ENCODE measurements at places on chromosomes 2 and 18.

GRCh38 chr2:210318486-210318885 lies 3.5 kb upstream of the MYL1 start:
- DNase-seq, result no peak

GRCh38 chr18:50656396-50656795 lies 96.5 kb downstream of the MAPK4 start:
- no peak for DNase-seq

DNA sequence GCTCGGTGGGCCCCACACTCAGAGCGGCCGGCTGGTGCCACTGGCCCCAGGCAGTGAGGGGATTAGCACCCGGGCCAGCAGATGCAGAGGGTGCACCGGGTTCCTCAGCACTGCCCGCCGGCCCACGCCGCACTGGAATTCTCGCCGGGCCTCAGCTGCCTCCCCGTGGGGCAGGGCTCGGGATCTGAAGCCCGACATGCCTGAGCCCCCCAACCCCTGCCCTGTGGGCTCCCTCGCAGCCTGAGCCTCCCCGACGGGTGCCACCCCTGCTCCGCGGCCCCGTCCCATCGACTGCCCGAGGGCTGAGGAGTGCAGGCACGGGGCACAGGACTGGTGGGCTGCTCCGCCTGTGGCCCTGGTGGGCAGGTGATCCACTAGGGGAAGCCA lies 37.6 kb upstream of the TWSG1 start:
- no peak for DNase-seq

DNA sequence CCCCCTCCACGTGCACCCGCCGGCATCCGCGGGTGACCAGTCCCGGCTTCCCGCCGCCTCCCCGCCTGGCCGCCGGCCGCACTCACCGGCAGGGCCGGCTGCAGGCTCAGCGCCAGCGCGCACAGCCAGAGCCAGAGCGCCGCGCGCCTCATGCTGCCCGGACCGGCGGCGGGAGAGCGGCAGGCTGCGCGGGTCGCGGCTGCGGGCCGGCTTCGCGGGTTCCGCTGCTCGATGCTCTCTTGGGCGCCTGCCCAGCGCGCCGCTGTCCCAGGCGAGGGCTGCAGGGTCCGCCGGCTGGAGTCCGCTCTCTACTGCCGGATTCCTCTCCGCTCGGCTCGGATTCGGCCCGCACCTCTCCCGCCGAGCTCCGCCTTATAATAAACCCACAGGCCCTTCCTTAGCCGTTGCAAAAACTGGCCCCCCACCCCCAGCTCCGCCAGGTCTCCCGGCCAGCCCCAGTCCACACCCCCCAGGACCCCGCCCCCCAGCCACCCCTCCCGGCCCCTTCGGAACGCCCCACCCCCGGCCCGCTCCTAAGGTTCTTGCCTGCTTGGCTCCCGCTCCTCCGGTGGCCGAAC lies at the start of gene SDC1:
SDC1 (minus strand) TSS at position 415 of the 578 bp plus-strand sequence; CDS start at position 152, 263 bp downstream.
- peak; percentile 44 for DNase-seq

DNA sequence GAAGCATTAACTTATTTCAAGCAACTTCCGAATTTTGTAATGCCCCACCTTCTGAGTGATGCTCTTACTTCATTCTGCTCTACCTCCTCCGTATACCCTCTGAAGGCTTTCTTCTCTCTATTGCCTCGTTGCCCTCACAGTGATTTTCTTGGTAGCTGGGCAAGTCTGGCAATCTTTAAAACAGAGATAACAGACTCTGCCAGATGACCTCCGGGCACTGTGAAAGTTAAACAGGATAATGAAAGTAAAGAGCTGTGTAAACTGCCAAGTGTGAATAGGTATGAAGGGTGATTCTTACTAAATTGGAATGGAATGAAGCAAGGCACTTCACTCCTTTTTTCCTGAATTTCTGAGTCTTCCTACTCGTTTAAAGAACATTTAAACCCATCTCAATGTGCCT lies 207.3 kb upstream of the GYPC start:
- no peak for DNase-seq

- no peak for DNase-seq
These were observed 46.2 kb downstream of the LHCGR start for GRCh38 chr2:48709096-48710034.

- no peak for DNase-seq
These were observed 4.4 kb downstream of the ONECUT2 start for GRCh38 chr18:57439609-57439968.

- DNase-seq, result no peak
These were observed 30.3 kb downstream of the ICA1L start for GRCh38 chr2:202841090-202841867.

DNA sequence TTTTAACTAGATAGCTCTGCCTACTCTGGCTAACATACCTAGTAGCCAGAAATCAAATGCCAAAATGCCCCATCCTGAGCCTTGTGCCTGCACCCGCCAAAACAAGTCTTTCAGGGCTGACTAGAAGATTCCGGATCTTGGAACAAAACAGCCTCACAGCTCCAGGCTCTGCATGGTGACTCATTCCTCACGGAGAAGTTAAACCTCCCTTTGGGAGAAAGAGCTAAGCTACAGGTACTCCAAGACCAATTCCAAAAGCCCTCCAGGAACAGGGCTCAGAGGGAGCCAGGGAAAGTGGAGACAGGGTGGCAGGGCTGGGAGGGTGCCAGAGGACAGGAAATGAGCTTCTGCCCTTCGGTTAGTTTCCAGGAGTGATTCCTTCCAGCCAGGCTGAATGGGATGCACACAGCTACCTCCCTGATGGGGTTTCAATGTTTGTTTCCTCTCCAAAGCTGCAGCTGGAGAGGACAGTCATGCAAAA lies 295.6 kb downstream of the TNS1 start:
- no peak for DNase-seq

GRCh38 chr2:181474222-181474881 lies 17.2 kb downstream of the ITGA4 start:
- DNase-seq, result no peak

DNA sequence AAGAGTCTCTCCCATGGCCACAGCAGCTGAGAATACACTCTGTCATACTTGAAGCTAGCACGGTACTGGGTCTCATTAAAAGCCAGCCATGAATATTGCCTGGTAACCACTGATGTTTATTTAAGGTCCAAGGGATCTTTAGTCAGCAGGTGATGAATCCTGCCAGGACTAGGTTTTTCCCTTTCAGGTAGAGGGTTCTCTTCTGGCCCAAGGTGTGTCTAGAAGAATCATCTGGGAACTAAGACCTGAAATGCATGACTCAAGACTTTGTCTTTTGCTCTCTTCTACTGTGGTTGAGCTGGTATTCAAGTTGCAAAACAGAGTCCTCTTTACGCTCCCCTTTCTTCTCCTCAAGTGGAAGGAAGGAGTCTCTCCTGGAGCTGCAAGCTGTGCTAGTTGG lies 400.5 kb upstream of the FSIP2 start:
- DNase-seq, result no peak

DNA sequence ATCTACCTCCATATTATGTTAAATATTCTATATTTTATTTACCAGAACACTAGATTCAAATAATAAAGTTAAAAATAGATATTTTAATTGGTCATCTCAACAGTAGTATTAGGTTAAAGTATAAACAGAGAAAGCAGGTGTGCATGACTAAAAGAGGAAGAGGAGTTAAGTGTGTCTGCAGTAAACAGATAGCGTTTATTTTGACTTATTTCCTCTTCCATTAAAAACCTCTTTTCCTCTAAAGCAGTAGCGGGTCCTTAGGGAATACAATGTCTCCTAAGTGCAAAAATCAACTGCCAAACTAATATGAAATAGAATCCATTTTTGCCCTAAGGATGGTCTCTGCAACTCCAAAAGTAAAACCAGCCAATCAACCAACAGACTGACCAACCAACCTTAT lies 27.7 kb downstream of the EIF2AK3 start:
- DNase-seq, result no peak

- DNase-seq, result no peak
These were observed 6.5 kb upstream of the ZAP70 start for GRCh38 chr2:97706708-97707345.

GRCh38 chr2:15073664-15074063 lies 441.1 kb downstream of the LRATD1 start:
- DNase-seq, result no peak

GRCh38 chr18:32302806-32303205 lies 113.0 kb downstream of the MEP1B start:
- no peak for DNase-seq

- DNase-seq, result no peak
These were observed 154.3 kb downstream of the RAPGEF4 start for GRCh38 chr2:172889768-172890430.

- DNase-seq, result no peak
These were observed 248.8 kb downstream of the RDH14 start for GRCh38 chr2:18311420-18312195.

GRCh38 chr18:22020127-22020866 lies 149.1 kb upstream of the GATA6 start:
- DNase-seq, result no peak

DNA sequence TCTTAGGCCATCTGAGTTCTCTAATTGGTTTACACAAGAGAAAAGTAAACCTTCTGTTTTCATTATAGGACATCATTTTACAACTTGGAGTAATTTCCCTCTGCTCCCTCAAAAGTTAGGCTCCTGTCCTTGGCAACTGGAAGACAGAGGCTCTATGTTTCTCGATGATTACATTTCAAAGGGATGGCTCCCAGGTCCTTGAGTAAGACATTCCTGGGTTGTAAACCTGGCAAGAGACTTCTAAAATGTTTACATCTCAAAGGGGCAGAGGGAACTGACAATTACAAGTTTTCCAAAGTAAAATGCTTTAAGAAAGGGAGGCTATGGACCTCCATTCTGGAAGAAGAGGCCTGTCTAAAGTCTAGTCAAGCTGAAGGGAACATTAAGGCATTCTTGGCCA lies 268.3 kb upstream of the REG3G start:
- no peak for DNase-seq

DNA sequence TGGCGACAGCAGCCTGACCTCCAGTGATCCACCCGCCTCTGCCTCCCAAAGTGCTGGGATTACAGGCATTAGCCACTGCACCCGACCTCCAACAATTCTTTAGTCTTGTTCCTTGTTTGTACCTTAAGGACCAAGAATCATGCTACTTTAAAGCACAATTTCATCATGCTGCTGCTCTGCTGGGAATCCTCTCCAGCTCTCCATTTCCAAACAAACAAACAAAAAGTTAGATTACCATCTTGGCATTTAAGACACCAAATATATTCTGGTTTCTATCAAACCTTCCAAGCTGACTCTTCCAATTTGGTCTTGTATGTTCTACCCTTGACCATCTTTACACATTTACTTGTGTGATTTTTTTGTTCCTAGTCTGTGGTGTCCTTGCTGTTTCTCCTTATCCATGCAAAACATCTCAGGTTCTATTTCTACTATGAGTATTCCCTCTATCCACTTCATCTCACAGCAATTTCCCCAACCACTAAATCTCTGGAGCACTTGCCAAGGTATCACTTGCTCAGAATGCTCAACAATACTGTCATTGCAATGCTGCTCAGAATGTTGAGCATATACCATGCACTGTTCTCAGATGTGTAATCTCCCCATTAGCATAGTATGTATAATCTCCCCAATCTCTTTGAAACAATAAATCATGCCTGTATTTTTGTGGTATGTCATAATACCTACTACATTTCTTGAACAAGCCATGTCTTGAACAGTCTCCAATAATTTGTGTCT lies 73.2 kb upstream of the GALNT5 start:
- no peak for DNase-seq

- no peak for DNase-seq
These were observed 270.6 kb upstream of the TANK start for GRCh38 chr2:160889439-160890170.

DNA sequence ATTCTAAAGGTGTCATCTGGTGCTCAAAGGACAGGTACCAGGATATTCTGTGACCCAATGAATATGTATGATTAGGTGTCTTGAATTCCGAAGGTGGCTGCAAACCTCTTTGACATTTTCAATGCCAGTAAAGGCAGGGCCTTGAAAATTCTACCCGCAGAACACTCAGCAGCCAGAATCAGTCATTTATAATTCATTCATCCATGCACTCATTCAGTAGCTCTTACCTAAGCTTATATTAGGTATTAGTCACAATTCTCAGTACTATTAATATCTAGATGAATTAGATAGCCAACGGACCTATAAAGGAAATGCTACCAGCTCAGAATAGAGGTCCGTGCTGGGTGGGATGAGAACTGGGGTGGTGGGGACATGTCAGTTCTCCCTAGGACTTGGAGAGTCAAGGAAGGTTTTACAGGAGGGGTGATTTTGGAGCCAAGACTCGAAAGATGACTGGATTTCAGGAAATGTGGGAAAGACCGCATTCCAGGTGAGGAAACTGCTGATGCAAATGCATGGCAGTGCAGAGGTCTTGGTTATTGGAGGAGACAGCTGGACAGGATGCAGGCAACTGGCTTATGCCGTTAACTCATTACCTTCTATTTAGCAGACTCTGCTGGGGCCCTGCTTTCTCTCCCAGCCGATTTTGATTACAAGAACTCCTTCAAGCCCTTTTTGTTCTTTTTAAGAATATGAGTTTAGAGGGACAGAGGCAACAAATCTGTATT lies 7.2 kb downstream of the TRIB2 start:
- no peak for DNase-seq

GRCh38 chr18:48860269-48861180 lies 90.2 kb downstream of the SMAD7 start:
- no peak for DNase-seq

GRCh38 chr2:20642055-20642971 lies 8.6 kb downstream of the HS1BP3 start:
- DNase-seq, result no peak

Data from SW 1271 (cell line).